ENCODE measurements at places on chromosomes 2 and 18.

DNA sequence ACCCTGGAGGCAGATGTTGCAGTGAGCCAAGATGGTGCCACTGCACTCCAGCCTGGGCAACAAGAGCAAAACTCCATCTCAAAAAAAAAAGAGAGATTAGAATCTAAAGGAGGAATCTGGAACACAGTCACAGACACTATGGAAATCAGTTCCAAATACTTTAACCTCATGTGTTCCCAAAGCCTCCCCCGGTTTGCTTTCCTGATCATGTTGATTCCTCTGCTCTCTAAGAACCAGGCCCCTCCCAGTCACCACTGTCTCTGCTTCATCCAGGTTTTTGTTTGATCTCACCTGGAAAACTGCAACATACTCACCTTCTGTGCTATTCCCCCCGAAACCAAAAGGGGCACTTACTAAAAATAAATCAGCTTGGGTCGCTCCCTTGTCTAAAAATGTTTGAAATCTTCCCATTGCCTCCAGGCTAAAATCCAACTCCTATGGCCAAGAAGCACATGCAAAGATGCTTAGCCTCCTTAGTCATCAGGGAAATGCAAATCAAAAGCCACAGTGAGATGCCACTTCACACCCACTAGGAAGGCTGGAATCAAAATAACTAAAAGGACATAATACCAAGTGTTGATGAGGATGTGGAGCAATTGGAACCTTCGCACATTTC is 6.2 kb upstream of the NEU2 start:
- no peak for DNase-seq

DNA sequence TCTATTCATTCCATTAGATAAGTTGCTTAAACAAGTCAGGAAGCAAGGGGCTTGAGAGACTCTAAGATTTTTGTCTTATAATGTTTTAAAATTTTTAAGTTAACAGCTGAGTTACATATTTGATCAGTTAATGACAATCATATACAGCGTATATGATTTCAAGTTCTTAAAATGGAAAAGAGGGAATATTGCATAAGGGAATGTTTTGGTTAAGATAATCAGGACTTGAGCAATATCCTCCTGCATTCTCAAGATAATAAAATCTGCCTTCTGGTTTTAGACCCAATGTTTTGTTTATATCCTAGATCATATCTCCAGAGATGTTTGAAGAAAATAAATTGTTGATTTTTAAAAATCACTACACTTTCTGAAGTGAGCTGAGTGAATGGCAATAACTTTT is 13.4 kb upstream of the DYNC1I2 start:
- DNase-seq, result no peak

DNA sequence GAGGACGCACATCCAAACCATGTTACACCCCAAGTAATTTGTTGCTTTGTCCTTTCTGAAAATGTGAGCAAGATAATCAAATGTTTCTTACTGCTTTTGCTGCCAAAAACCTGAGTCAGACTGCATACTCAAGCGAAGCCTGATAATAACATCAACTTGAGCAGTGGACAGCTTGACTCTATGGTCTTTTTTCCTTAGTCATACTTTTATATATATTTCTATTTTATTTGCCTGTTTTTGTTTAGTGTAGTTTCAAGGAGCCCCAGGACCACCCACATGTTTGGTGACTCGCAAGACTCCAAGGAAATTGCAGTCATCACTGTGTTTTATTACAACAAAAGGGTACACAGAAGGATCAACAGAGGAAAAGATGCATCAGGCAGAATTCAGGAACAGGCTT is 688.4 kb upstream of the PIK3C3 start:
- DNase-seq, result no peak

DNA sequence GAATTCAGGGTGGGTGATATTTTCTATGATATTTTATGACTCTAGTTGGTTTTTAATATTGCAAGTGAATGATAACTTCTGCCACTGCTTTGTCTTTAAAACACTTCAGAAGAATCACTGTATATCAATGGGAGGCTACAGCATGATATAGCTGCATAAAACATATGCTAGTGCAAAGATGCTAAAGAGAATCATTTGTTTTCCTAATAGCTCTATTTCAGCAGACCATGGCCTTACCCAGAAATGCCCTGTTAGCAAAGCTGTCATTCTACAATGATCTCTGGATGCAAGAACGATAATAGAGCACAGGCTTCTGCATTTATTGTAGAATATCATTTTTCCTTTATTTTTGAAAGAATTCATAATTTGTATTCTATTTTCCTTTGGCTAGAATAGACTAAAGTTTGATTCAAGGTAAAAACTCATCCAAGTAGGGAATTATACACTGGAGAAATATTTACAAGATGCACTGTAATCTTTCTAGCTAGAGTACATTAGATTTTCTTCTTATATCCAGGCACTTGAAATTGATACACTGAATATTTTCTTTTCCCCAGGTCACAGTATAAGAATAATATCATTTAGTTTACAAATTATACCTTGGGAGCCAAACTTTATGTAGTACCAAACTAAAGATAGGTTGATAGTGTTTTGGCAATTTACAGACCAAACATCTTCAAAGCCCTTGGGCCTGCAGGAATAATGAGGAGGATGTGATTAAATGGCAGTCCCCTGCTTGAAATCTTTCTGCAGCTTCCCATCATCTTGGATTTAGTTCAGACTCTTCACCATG is 252.6 kb upstream of the LINC00305 start:
- DNase-seq, result no peak

GRCh38 chr2:152506843-152507242 is 171.9 kb downstream of the FMNL2 start:
- no peak for DNase-seq

GRCh38 chr2:120701499-120701898 is 34.2 kb upstream of the GLI2 start:
- DNase-seq, result no peak

DNA sequence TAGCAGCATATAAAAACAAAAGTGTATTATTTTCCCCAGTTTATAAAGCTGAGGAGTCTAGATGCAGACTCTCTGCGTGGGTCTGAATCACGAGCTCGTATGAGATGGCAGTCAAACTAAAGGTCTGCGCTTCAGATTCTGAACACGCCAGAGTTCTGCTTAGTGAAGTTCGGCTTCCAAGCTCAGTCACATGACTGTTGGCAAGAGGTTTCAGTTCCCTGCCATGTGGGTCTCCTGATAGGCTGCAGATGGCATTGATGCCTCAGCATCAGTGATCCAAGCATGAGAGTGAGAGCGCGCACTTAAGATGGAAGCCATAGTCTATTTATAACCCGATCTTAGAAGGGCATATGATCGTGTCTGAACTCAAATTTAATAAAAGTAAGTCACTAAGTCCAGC is 242.8 kb upstream of the DOK6 start:
- DNase-seq, result no peak

DNA sequence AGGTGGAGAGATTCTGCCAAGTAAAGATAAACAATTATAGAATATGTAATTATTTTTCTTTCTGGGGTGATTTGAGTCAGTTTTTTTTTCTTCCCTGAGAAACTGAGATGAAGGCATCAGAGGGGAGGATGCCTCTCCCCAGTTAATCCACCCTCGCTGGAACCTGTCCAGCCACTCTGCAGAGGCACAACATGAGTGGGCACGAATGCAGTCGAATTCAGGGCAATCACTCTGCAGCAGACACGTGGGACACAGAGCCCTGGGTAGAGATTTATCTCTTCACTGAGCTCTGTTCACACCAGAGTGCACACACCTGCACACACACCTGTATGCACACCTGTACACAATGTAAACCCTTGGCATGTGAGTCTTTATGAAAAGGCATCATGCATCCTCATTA is 154.2 kb downstream of the DCDC2C start:
- no peak for DNase-seq

DNA sequence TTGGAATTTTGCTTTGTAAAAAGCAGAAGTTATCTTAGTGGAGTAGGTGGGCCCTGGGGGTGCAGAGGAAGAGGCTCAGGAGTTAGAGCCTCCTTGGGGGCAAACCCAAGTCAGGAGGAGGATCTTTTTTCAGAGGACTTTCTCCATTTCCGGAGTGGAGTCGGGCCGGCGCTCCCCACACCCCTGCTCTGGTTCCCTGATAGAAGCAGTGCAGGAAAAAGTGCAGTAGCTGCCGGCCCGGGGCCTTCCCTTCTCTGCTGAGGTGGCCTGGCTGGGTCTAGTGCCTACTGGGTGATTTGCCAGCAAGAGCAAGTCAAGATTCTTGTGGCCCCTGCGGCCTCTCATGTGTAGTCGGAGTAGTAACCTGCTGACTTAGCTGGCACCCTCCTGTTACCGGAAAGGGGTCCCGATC is 124.2 kb upstream of the HS6ST1 start:
- DNase-seq, result no peak

- no peak for DNase-seq
These were observed 263.9 kb downstream of the LTBP1 start for GRCh38 chr2:33210626-33211025.

DNA sequence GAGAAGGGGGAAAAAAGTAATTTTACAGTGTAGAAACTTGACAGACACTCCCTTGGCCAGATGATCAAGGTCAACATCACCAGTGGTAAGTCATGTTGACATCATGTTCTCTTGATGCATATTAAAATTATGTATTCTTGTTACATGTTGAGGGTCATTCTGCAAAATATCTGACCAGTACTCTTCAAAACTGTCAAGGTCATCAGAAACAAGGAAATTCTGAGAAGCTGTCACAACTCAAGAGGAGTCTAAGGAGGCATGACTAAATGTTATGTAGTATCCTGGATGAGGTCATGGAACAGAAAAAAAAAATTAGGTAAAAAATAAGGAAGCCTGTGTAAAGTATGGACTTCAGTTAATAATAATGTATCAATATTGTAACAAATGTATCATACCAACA is 6.3 kb downstream of the SGPP2 start:
- no peak for DNase-seq

GRCh38 chr18:79917853-79918614 is 33.4 kb downstream of the SLC66A2 start:
- no peak for DNase-seq

DNA sequence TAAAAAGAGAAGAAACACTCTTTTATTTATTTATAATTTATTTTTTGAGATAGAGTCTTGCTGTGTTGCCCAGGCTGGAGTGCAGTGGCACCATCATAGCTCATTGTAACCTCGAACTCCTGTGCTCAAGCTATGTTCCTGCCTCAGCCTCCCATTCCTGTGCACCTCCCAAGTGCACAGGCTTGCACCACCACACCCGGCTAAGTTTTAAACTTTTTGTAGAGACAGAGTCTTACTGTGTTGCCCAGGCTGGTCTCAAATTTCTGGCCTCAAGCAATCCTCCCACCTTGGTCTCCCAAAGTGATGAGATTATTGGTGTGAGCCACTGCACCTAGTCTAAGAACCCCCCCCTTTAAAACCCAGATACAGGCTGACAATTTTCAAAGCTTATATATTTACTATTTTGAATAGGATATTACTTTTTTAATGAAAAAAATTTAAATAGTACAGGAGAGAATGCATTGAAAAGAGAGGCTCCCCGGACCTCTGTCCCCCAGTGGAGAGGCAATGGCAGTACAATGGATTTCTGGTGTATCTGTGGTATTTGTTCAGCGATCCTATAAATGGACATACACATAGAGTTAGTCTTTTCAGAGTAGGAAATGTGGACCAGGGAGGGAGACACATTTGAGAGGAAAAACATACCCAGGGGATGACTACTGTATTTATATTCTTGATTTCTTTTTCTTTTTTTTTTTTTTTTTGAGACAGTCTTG is 48.1 kb upstream of the CNOT11 start:
- DNase-seq, result no peak

GRCh38 chr18:79156327-79156726 is 87.1 kb downstream of the ATP9B start:
- DNase-seq, result no peak

DNA sequence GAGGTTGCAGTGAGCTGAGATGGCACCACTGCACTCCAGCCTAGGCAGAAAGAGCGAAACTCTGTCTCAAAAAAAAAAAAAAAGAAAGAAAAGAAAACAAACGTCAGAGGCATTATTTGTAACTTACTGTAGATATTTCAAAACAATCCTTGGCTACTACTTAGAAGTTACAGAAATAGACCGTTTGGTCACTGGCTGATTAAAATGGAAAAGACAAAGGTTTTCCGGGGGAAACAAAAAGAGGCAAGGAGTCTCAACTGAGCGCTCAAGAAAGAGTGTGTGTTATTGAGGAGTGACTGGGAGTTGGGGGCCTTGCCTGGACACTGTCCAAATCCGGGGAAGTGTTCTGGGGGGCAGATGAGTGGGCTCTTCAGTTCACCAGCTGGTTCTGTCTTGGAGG is 47.6 kb downstream of the TEX44 start:
- DNase-seq, result no peak

DNA sequence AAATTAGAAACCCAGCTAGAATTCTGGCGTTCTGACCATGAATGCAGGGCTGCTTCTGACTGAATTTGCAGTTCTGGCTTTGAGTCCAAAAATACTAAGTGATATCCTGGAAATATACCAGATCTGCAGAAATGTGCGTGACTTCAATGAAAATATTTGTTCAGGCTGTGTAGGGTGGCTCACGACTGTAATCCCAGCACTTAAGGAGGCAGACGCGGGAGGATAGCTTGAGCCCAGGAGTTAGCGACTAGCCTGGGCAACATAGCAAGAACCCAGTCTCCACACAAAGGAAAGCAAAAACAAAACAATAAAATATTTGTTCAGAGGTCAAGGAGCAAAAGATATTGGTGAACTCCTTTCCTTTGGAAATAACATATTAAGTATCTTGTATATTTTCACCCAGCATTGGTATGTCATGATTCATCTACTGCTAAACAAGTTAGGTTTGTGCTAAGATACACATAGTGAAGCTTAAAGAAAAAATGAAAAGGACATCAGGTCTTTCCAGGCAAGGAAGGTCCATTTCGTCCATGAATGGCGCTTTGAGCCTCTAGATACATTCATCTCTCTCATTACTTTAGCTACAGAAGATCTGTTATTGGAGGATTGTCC is 239.2 kb downstream of the CMPK2 start:
- DNase-seq, result no peak

DNA sequence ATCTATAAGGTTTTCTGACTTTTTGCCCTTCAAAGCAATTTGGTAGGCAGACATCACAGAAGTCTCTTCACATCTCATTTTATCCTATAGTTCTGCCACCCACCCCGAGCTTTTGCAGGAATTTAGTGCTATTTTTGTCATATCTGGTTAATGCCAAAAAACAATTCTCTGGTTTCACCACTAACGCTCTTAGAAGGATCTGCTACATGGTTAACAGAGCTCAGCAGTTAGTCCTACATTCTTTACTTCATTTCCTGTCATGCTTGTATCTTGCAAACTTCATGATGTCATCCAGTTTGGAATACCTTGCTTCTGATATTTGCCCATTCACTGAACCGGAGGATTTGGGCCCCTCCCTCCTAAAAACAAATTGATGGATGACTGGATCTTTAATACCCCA is 116.8 kb upstream of the SERPINE2 start:
- DNase-seq, result no peak

Data from stimulated activated CD4-positive, alpha-beta T cell treated with anti-CD3 and anti-CD28 coated beads, Interleukin-1b, Interleukin-23, amount 100 ng/mL, for 4 hours (primary cell).